ENCODE measurements at places on chromosomes 12 and 14.

DNA sequence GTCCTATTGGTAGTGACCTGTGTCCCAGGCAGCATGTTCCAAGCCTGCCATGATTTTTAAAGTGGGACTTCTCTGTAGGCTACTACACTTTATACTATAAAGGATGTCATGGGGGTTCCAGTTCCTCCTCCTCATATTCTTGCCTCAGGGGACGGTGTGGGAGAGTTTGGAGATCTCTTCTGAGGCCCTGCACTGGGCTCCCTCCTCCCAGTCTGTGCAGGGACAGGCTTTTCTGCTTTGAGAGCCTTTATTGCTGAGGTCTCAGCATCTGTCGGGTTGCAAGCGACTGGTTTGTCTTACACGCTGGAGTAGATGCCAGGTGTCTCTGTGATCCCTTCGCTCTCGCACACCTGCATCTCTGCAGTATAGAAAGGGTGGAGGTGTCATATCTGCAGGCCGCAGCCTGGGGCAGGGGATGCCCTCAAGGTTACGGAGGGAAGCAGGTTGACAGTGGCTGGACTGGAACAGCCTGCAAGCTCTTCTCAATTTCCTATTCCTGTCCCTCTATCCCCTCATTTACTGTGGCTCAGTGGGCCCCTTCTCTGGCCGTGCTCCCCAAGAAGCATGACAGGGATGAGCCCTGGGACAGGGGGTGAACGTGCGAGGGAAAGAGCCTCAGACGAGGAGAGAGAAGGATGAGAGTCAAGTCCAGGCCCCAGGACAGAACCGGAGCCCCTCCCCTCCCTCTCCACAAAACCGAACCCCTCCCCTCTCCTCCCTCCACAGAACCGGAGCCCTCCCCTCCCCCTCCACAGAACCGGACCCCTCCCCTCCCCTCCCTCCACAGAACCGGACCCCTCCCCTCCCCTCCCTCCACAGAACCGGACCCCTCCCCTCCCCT is 51.3 kb downstream of the SLC6A12 start:
- DNase-seq = no peak

GRCh38 chr12:22312336-22312735 is 22.2 kb downstream of the ST8SIA1 start:
- DNase-seq = peak; percentile 11

DNA sequence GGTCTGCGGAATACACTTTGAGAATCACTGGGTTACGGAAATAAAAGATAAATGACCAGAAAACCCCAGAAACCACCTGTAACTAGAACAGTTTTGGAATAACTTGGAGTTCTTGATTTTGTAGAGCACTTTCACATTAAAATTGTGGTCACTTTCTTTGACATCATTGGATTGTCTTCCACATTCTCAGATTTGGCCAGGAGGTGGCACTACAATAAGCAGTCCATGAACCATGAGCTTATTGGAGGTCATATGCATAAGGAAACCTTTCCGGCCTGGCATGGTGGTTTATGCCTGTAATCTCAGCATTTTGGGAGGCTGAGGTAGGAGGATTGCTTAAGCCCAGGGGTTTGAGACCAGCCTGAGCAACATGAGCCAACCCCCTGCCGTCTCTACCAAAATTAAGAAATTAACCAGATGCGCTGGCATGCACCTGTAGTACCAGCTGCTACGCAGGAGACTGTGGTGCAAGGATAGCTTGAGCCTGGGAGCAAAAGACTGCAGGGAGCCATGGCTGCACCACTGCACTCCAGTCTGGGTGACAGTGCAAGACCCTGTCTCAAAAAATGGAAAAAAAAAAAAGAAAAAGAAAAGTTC is 107.7 kb upstream of the CAND1 start:
- peak; percentile 42 for DNase-seq

DNA sequence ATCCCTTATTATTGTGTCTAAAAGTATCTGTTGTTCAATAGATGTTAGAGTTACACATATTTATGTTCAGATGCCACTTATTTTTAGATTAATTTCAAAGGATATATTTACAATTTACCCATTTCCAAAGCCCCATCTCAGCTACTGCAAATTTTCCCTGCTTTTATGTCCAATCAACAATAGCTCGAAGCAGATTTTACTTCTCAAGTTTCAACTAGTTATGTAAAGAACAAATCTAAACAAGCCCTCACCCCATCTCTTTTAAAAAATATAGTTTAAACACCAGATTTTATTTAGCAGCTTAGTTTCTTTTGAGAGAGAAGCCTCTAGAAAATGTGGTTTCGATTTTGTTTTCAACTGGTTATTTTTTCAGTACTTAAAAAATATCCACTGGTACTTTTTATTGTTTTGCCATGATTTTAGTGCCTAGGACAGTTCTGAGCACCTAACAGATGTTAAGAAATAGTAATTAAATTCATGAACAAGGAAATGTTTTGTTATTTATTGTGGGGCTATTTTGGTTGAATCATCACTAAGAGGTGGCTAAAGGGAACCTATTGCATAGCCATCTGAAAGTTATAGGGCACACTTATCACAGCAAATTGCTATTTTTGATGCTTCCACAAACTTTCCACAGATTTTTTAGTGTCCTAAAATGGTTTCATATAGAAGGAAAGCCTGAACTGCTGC is 96.2 kb upstream of the BMP4 start:
- DNase-seq = no peak

DNA sequence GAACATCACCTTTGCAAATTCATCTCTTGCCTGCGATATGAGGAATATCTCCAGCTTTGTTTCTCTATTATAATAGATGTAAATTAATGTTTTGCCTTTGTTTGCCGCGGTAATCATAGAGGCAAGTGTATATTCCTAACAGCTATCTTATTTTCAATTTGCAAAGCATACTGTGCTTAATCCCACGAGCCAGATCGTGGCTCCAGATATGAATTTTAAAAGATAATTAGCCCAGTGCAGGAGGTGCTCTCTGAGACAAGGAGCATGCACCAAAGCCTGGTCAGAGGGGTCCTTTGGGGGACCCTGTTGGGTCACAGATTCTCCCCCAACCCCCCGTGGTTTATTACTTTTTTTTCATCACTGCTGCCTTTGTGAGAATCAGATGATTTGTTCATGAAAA is 1087.5 kb downstream of the BCL11B start:
- DNase-seq = no peak

GRCh38 chr12:99147130-99147529 is 500.4 kb upstream of the GARIN6 start:
- no peak for DNase-seq

DNA sequence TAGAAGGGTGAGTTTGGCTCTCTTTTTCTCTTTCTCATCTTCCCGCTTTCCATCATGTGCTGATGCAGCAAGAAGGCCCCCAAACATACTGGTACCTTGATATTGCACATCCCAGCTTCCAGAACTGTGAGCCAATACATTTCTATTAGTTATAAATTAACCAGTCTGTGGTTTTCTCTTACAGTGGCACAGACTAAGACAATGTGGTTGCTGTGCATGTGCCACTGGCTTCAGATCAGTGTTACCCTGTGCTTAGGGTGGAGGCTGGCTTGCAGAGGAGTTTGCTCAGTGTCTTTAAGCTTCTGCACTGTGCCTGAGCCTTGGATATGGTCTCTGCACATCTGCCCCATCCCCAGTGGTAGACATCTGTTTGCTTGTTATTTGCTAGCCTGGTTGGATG is 5.5 kb downstream of the IFI27L2 start:
- DNase-seq = no peak

DNA sequence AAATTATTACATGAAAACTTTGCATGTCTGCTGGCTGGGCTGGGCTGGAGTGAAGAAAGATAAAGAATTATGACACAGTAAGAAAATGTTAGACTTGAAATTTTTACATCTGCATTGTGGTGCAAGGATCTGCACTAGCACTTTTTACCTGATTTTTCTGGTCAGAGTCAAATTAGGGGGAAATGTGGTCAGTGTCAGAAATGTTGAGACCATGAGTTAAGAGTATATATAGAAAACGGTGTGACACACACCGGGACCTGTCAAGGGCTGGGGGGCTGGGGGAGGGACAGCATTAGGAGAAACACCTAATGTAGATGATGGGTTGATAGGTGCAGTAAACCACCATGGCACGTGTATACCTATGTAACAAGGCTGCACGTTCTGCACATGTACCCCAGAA is 90.3 kb downstream of the IGF1 start:
- no peak for DNase-seq
